ENCODE measurements at places on chromosomes 1 and 21.
A peak's percentile ranks its signal among the peaks of the same experiment; 100 is the strongest.

- DNase-seq, result no peak
Measured at GRCh38 chr1:111660204-111661150, 40.9 kb downstream of the RAP1A start.

- no peak for DNase-seq
Measured at GRCh38 chr1:214898161-214898560, 184.4 kb upstream of the KCNK2 start.

GRCh38 chr1:229339520-229339919, 3.3 kb downstream of the CCSAP start:
- peak; percentile 12 for DNase-seq

DNA sequence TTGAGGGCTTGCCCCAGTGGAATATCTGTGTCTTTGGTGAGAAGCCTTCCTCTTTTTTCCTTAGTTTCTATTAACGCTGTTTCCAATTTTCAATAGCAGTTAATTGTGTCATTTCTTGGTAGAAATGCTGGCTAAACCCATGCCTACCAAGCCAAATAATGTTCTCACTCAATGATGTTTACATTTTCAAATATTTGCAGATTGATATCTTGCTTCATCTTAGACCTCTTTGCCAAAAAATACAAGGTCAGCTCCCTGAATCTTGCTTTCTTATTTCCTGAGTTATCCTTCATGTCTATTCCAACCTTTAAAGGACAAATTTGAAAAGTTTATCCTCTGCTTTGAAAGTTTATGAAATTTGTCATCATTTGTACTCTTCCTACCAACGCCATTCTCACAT, 5.1 kb downstream of the KCNJ15 start:
- no peak for DNase-seq

Measured in upper lobe of left lung (tissue), 6 donors.